ENCODE measurements at places on chromosomes 6 and 20.

DNA sequence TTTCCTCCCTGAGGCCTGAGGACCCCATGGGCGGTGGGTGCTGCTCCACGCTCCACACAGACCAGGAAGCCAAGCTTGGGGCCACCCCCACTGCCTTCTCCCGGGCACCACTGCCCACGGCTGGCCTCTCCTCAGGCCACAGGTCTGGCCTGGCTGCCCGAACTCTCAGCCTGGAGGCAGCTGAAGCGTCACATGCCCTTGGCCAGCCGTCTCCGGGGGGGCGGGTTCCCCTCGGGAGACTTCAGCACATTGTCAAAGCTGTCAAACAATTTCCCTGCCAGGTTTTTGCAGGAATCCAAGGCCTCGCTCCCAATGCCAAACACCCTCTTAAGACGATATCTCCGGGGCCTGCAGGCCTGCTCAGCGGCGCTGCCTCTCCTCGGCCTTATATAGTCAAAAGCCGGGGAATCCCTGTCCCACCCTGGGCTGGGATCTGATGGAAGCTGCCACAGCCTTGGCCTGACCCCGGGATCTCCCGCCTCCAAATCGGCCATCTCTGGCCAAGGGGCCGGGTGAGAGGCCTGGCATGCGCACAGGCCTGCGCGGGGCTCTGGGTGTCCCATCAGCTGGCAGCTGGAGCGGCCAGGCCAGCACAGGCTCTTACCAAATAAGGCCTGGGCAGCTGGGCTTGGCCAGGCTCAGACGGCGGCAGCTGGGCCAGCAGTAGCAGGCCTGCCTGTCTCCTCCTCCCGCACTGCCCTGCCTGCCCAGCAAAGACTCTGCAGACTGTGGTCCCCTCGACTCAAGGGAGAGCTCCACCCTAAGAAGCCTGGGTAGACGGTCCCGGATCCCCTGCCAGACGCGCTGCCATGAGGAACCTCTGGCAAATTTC, 49.7 kb downstream of the RBM38 start:
- DNase-seq: no peak

- no peak for DNase-seq
Observed at GRCh38 chr6:38169221-38169976, 349.9 kb downstream of the ZFAND3 start.

GRCh38 chr6:128471907-128472306, 48.5 kb downstream of the PTPRK start:
- no peak for DNase-seq

DNA sequence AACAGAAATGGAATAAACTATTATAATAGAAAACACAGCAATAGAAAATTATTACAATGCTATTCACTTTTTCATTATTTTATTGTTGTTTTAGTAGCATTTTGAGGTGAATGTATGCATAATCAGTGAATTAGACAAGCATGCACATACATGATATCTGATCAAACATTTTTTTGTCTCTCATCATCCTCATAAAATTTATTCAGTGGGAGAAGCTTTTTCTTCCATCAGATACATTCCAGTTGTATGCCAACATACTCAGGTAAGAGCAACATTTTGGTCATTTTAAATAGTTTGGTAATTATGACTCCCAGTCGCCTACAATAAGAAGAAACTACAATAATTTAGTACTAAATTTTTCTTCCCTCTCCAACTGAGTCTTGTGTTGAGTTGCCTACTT, 44.5 kb downstream of the ADGRF1 start:
- DNase-seq: no peak

- no peak for DNase-seq
Observed at GRCh38 chr20:48326868-48327267, 500.9 kb downstream of the PREX1 start.

- DNase-seq: no peak
Observed at GRCh38 chr6:118659513-118660217, 8.3 kb upstream of the CEP85L start.

DNA sequence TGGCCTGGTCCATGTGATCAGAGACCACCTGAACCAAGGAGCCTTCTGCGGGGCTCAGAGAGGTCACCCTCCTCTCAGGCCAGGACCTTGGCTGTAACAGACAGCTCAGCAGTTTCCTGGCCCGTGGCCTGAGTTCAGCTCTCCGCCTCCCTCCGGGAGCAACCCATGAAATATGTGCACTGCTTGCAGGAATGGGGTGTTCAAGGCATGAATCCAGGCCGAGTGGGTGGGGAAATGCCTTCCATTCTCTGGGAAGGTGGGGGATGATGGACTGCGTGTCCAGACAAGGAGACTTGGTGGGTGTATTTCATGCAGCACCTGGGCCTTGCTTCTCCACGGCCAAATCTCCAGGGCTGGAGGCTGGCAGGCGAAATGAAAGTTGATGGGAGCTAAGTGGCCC, 46.0 kb downstream of the SIRPA start:
- no peak for DNase-seq

- DNase-seq: no peak
Observed at GRCh38 chr20:23926944-23927872, 47.7 kb upstream of the CST5 start.

GRCh38 chr6:118578617-118579016, 30.5 kb downstream of the PLN start:
- no peak for DNase-seq

DNA sequence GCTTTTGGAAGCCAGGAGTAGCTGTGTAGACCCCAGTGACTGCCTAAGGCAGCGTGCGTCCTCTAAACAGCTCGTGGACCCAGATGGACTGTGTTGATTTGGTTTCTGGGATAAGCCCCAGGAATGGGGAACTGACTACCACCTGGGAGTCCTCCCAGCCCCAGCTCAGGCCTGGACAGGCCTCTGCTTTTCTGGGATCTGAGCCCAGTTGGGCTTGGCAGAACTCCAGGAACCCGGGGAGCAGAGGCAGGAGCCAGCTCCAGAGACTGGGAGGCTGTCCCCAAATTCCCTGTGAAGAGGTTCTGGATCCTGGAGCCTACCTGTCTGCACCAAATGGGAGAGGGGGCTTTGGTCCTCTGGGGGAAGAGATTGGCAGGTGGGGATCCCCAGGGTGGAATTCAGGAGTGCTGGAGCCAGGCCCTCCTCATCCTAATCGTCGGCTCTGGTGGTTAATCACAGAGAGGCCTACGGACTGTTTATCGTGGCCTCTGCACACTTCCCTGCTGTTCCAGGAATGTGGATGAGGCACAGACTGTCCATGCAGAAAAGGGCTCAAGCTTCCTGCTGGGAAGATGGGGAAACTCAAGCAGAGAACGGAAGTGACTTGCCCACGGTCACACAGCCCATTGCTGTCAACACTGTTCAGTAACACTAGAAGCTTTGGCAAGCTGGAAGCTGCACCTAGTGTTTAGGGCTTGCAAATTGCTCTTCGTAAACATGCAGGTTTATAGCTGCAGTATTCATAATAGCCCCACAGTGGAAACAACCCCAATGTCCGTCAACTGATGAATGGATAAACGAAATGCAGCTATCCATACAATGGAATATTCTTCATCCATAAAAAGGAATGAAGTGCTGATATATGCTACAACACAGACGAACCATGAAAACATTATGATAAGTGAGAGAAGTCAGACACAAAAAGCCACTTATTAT, 100.6 kb downstream of the KCNB1 start:
- DNase-seq: no peak

DNA sequence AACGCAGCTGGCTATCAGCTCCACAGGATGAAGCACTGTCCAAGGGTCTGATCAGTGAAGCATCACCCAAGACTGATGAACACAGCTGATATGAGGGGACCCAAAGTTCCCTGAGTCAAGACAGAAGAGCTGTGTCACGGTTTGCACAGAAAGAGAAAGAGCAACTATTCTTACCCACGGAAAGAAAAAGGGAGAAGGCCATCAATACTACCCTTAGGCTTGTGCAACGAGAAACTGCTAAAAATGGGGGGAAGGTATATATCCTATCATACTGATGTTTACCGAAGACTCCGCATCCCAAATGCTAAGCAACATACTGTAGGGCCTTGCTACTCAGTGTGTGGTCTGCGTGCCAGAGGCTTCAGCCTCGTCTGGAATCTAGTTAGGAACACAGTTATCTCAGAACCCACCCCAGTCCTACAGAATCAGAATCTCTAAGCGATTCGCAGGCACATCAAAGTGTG, 665 bp downstream of the FASTKD5 start:
- DNase-seq: no peak

- DNase-seq: no peak
Observed at GRCh38 chr20:20892328-20892727, 179.9 kb upstream of the RALGAPA2 start.

DNA sequence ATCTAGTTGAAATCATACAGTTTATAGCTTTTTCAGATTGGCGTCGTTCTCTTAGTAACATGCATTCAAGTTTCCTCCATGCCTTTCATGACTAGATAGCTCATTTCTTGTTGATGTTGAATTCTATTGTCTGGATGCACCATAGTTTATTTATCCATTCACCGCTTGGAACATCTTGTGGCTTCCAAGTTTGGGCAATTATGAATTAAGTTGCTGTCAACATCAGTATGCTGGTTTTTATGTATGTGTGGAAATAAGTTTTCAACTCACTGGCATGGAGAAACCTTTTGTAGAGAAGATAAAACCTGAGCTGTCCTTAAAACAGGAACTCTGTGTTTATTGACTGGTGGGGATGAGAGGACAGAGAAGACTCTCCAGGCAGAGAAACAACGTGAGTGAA, 248.0 kb downstream of the CDC5L start:
- DNase-seq: no peak

GRCh38 chr6:71277926-71278600, 10.5 kb upstream of the OGFRL1 start:
- no peak for DNase-seq

GRCh38 chr6:148794797-148795196, 48.0 kb downstream of the UST start:
- no peak for DNase-seq

GRCh38 chr6:92942549-92942948, 476.8 kb downstream of the EPHA7 start:
- DNase-seq: no peak

- no peak for DNase-seq
Observed at GRCh38 chr20:50312682-50313521, 122.3 kb downstream of the CEBPB start.

GRCh38 chr20:62752671-62753501, 43.4 kb upstream of the MRGBP start:
- DNase-seq: no peak

- DNase-seq: no peak
Observed at GRCh38 chr20:51427651-51428291, 114.7 kb downstream of the NFATC2 start.

DNA sequence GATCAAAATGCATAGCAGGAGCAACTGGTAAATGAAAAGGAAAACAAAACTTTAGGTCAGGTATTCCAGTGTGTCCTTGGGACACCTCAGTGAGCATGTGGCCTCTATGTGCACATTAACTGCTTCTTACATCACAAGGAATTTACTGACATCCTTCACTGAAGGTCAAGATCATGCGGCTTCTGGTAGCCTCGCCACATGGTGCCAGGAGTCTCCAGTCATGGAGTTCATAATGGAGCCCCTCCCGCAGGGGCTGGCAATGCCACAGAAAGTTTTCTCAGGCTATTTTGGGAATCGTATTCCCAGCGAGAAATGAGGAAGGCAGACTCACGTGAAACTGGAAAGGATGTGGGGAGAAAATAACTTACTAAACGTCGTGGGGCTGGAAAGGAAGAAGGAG, 19.7 kb upstream of the SLC22A3 start:
- DNase-seq: no peak

- DNase-seq: no peak
Observed at GRCh38 chr6:42113936-42114636, 28.3 kb downstream of the C6orf132 start.

DNA sequence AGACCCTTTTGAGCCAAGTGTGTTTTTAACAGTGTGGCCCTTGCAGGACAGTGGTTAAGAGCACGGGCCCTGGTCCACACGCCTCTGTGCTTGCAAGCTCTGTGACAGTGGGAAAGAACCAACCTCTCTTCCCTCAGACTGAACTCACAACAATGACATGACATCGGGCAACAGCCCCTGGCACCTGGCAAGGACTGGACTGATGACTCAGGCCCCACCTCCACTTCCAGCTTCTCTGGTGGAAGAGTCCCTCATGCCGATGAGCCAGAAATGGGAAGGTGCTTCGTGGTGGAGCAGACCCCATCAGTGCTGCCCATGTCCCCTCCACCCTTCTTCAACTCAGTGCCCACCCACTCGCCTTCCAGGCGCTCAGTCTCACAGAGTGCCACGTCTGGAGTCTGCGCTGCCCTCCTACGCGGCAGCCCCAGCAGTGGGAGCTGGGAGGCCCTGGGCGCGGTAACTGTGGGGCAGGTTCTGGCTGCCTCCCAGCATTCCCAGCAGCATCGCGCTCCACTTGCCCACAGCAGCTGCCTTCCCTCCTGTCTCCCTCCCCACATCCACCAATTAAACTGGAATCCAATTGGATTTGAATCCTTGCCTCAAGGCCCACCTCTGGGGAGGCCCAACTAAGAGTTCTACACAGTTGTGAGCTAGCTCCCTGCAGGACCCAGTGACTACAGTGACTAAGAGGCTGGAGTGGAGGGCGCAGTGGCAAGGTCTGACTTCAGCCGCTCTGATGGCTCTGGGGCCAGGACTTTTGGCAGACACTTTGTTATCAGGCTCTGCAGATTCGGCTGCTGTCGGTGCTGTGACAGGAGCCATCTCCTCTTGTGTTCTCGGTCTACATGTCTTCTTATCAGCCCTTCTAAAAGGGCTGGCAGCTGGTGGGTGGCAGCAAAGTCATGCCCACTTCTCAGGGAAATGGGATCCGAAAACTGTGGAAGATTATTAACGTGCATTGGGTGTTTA, 156.8 kb upstream of the MLN start:
- no peak for DNase-seq

- DNase-seq: no peak
Observed at GRCh38 chr20:37404461-37404890, 58.5 kb downstream of the SRC start.
